ENCODE measurements at places on chromosomes 6 and 20.

DNA sequence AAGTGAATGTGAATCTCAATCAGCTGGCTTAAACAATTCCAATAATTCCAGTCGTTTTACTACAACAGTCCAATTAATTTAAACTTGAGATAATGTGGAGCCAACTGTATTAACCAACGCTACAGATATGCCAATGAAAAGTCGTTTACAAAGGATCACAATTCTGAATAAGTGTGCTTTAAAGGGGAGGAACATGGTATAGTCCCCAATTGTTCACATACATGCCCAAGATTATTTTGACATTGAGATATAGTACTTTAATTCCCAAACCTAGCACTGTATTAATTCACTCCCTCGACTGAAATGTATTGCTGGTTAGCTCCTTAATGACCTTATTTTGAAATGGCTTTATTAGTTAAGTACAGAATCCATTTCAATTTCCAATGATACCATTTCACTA lies 2.5 kb downstream of the AKIRIN2 start:
- no peak for DNase-seq

- DNase-seq = no peak
Measured at GRCh38 chr20:21161926-21162325, 36.0 kb downstream of the KIZ start.

GRCh38 chr6:131954775-131955107 lies 3.6 kb upstream of the CCN2 start:
- peak; percentile 38 for DNase-seq

GRCh38 chr20:47043086-47043485 lies 148.4 kb downstream of the EYA2 start:
- no peak for DNase-seq

All from lower leg skin (tissue), 4 donors.